ENCODE measurements at places on chromosomes 4 and X.

- DNase-seq = no peak
Observed at GRCh38 chr4:160353548-160353947, 1250.7 kb downstream of the RAPGEF2 start.

DNA sequence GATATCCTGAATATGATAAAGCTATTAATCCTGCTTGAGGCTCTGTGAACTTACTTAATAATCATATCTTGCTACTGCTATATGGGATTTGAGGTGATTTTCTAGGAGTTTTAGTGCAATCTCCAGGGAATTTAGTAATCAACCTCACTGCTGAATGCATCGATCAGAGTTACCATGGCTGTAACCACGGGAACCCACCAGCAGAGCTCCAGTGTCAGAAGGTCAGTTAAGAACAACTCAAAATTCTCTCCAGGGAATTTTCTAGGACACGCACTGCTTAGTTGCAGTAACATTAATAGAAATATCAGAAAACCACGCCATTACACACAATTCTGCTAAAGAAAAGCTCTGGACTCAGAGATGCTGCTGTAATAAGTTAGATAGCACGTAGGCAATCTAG lies 1477.2 kb upstream of the TENM3 start:
- no peak for DNase-seq

DNA sequence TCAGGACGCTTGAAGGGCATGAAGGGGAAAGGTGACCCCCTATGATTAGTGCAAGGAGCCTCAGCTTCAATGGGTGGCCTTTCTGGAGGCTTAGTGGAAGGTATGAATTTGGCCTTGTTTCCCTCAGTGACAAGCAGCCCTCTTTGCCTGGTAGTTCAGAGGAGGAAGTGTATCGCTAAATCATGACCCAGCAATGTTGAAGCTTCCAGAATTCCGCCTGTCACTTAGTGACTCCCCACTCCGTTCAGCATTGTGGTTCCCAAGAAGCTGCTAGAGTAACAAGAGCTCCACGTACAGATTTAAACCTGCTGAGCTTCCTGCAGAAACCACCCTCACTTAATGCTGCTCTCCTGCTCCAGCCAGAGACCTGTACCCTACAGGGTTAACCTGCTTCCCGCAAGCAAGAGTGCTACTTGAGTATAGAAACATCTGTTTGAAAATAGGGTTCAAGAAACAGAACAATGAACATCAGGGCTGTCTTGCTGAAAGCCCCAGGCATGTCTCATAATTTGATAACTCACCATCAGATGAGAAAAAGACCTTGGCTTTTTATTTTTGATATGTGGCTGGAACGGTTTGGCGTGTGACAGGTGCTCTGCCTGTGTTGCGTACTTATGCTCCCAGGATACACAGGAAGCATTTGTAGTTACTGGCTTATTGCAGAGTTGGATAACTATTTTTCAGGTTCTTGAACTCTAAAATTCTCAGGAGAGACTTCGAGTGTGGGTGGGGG lies 105.2 kb downstream of the UCHL1 start:
- no peak for DNase-seq

- peak; percentile 38 for DNase-seq
Observed at GRCh38 chrX:154490021-154490413, 412 bp downstream of the SLC10A3 start.

- no peak for DNase-seq
Observed at GRCh38 chrX:87402256-87402655, 115.3 kb upstream of the KLHL4 start.

GRCh38 chrX:97057349-97057909 lies 173.7 kb downstream of the RPA4 start:
- DNase-seq = no peak

DNA sequence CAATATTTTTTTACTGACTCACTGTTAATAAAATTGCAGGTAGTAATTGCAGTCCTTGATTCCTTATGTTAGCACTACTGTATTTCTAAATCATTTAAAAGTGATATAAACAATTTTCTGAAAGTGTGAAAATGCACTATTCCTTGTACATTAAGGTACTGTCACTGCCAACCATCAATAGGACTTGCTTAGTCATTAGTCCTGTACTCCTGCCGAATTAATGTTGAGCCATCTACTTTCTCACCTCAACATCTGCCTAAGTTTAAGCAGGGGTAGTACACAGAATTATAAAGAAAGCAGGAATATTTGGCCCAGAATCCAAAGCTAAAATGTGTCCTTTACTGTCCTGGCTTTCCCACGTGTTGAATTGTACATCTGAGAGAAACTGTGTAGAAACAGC lies 87.0 kb upstream of the TRPC3 start:
- peak; percentile 41 for DNase-seq

GRCh38 chr4:187996502-187997177 lies 1.1 kb downstream of the ZFP42 start:
- no peak for DNase-seq

GRCh38 chrX:109830157-109830703 lies 97.2 kb upstream of the ACSL4 start:
- DNase-seq = no peak

DNA sequence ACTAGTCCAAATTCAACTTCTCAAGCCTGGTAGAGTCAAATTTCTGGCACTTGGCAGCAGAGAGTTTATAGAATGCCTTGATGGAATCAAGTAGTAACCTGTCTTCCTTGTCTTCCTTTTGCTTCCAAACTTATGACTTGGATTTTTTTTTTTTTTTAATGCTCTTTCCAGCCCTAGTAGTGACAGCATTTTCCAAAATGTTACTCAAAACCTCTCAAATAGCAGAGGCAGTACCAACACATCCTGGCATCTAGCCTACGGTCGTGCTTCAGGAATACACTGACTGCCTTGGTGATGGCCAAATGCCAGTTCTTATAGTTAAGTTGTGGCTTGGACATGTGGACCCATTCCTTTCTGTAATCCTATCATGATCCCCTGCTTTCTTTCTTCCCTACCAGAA lies 46.0 kb downstream of the GALNT7 start:
- no peak for DNase-seq

- DNase-seq = no peak
Observed at GRCh38 chr4:173493041-173493440, 37.0 kb downstream of the HAND2 start.

- peak; percentile 41 for DNase-seq
Observed at GRCh38 chr4:176340871-176341685, 21.3 kb downstream of the SPCS3 start.

DNA sequence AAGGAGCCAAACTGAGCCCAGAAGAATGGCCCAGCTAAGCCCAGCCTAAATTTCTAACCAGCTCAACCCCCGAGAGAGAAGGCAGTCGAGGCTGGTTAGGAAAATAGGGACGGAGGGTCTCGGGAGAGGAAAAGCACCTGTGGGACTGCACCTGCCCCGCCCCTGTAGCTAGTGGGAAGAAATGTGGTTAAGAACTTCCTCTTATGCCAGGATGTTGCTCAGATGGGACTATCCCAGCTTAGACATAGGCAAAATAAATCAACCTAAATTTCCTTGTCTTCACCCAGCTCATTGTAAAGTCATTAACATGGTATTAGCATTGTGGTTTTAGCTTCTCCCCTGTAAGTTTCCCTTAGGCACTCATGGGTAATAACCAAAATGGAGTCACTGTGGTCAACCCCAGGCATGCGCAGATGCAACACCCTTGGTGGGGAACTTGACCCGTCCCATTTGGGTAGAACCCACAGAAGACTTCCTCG lies 86.8 kb downstream of the ZNF718 start:
- no peak for DNase-seq

GRCh38 chr4:98046665-98047064 lies 96.6 kb downstream of the STPG2 start:
- DNase-seq = no peak

GRCh38 chrX:21408307-21408706 lies 34.1 kb downstream of the CNKSR2 start:
- no peak for DNase-seq

DNA sequence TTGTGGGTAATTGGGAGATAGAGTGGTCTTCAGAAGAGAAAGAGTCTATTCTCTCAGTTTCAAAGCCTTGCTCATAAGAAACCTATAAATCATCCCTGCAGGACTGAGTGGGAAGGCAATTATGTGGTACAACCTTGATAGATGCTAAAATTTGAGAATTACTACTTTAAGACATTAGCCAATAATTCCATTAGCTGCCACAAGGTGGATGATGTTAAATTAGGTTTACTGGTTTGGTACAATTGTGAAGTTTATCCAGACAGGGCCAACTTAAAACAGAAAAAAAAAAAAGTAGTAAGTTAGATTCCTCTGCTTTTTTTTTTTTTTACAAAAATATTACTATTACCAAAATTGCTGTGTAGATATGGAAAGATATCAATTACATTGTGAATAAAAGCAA lies 73.2 kb upstream of the AMOT start:
- DNase-seq = no peak

GRCh38 chr4:76572224-76572623 lies 137.2 kb downstream of the SHROOM3 start:
- DNase-seq = no peak

DNA sequence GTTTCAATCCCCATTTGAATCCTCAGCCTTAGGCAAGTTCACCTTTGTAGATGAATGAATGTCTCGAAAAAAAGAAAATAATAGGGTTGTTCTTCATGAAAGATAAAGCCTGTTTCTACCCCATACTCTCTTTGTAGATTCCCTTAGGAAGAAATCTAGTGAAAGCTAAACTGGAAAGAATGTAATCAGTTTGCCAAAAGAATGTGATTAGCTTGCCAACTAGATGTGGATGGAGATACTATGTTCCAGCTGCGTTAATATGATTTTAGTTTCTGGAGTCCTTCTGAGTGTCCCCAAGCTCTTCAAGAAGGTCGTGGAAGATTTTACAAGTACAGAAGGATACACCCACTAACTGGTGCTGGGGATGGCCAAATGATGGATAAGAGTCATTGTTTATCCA lies 162.3 kb upstream of the EDNRA start:
- DNase-seq = no peak

GRCh38 chrX:73850124-73851013 lies 287.4 kb downstream of the CHIC1 start:
- no peak for DNase-seq

DNA sequence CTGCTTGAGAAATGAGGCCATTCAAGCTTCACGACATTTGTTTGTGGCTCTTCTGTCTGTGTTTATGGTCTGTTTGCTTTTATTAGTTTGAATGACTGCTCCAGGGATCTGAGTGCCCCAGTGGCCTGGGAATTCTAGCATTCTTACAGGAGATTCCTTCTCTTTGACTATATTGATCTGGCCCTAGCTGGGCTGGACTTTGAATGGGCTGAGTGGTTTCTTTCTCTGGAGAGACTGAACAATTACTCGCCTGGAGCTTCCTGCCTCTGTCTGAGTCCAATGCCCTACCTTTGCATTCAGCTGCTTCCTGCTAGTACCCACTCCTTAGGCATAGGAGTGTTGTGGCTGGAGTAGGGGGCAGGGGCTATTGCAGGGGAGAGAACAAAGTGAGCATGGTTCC lies 51.2 kb upstream of the EDA start:
- no peak for DNase-seq

- no peak for DNase-seq
Observed at GRCh38 chrX:120612086-120612485, 8.2 kb downstream of the MCTS1 start.

GRCh38 chr4:58543465-58543864 lies 1433.3 kb upstream of the IGFBP7 start:
- DNase-seq = no peak

DNA sequence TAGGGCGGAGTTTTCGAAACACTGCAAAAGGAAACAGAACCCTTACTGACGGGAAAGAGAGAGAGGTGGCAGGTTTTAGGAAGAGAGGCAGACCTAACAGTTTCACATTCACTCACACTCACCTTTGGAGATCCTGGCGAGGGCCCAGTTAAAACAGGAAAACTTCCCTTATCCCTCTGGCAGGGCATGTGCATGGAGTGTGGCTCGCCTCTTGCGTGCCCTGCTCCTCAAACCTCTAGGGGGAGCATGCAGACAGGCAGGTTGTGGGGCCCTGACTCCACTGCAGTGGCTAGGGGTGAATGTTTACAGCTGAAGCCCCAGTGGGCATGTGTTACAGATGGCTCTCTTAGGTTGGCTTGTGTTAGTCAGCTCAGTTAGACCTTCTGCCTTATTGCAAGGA lies 451.5 kb downstream of the UBE2NL start:
- DNase-seq = no peak

DNA sequence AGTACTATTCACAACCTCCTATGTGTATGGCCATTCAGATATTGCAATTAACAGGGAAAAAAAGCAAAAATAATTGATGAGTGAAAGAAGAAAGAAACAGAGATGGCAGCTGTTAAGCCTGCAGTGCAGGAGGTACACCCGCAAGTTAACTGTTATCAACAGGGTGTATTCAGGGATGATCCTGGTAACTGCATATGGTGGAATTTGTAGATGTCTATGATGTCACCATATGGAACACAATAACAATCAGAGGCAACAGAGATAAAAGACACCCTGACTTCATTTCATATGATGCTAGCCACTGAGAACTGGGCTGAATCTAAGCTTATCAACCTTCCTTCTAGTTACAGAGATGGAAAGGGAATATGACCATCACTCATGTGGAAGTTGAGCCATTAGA lies 96.5 kb downstream of the PDGFC start:
- DNase-seq = no peak

- DNase-seq = no peak
Observed at GRCh38 chrX:118727686-118728339, 407 bp downstream of the IL13RA1 start.

GRCh38 chrX:8591501-8591900 lies 126.9 kb downstream of the VCX3B start:
- no peak for DNase-seq

- DNase-seq = no peak
Observed at GRCh38 chr4:78520808-78521226, 30.8 kb upstream of the ANXA3 start.

- DNase-seq = no peak
Observed at GRCh38 chr4:136985683-136986082, 546.6 kb downstream of the PCDH18 start.

DNA sequence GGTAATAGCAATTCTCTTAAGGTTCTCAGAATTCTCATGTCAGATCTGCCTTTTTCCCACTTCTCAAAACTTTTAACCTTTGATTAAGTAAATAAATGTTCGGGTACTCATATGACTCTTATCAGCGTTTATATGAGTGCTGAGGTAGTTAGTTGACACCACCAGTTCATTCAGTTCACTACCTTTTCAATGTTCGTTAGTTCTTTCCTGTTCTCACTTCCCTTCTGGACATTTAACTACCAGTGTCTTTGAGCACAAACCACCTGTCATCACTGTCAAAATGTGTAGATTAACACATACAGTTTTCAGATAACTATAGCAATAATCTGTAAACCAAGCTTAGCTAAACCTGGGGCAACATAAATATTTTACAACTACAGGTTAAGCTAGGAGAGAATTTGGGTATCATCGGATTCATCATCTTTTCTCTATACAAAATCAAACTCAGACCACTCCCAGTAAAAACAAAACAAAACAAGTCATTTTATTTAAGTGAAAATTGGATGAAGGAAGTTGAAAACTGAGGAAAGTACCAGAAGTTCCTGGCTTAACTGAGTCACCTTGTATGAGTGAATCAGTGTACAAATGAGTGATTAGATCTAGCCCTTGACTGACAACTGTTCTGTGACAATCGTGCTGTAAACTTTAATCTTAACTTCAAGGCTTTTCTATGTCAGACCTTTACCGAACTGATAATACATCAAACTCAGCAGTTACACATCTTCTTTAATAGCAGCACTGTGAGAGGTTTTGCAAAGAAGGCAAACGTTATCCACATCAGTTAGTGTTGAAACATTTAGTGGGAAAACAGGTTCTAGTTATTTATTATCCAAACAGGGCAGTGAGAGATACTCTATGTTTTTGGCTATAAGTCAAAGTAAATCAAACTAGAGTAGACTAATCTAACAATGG lies 41.9 kb downstream of the ARHGEF38 start:
- DNase-seq = no peak
